Esophagus muscularis mucosa (tissue), 4 donors: ENCODE measurements at places on chromosomes 1 and 21. TPM values are rescaled to one million over a fixed set of nuclear protein-coding genes. Genes with fewer than 3 reads are reported as not detected.

The SLC45A3 gene
- 1.2 TPM for total RNA-seq

The MSH4 gene
- 0.40 TPM for total RNA-seq

The TMPRSS15 gene
- total RNA-seq: not detected

The OR2L3 gene
- total RNA-seq: not detected

The LCE1F gene
- not detected for total RNA-seq

The OR2L8 gene
- not detected for total RNA-seq

The GJA8 gene
- not detected for total RNA-seq

The CRABP2 gene
- total RNA-seq: 3.3 TPM

The RPTN gene
- not detected for total RNA-seq

The MAN1A2 gene
- total RNA-seq: 46.7 TPM

The AP4B1 gene
- 5.9 TPM for total RNA-seq

The PCP4L1 gene
- total RNA-seq: 12.7 TPM

DNA sequence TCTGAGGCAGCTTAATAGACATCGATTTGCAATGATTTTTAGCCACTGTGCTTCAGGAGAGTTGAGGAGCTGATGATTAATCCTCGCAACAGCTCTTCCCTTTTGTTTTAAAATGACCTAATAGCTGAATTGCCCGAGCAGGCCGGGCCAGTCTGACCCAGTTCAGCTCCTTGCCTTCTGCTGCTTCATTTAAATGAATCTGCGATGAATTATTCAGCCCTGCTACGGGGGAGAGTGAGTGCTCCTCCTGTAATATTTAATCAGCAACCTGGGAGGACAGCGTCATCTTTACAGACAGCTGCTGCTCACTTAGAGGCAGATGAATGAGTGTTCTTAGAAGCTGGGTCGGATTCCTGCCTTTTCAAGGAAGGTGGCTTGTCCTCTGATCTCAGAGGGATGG, 325.1 kb downstream of the CAMTA1 start:
- DNase-seq: no peak

- DNase-seq: no peak
Measured at GRCh38 chr1:33057095-33057494, 20.4 kb upstream of the AK2 start.

DNA sequence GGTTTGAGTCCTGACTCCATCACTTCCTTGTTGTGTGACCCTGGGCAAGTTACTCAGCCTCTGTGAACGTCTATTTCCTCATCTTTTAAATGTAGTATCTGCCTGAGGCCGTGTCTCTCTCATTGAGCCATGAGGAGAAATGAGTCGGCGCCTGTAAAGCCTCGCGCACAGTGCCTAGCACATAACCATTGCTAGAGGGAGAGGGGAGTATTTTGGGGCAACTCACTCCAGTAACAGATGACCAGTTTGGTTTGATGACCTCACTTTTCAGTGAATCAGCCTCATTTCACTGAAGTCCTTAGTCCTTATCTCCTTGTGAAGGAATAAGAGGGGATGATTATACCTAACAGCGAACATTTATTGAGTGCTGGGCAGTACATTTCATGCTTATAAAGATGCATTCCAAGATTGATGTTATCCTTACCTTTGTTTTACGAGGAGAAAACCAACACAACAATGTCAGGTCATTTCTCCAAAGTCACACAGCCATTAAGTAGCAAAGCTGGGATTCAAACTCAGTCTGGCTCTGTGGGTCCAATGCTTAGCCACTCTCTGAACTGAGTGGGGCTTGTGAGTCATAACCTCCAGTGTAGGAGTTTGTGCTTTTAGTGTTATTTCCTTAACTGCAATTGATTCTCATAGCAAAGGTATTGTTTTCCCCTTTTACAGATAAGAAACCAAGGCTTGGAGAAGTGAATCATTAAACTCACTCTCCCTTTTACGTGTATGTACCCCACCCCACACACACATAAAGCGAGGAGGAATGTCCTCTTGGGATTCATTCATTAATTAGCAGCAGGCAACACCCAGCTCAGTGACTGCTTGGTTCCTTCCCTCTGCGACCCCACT, 25.9 kb downstream of the KCNC4 start:
- no peak for DNase-seq

GRCh38 chr1:223776075-223776814, 63.9 kb downstream of the CAPN2 start:
- DNase-seq: no peak

- no peak for DNase-seq
Measured at GRCh38 chr1:12064073-12064969, 1.2 kb downstream of the TNFRSF8 start.

DNA sequence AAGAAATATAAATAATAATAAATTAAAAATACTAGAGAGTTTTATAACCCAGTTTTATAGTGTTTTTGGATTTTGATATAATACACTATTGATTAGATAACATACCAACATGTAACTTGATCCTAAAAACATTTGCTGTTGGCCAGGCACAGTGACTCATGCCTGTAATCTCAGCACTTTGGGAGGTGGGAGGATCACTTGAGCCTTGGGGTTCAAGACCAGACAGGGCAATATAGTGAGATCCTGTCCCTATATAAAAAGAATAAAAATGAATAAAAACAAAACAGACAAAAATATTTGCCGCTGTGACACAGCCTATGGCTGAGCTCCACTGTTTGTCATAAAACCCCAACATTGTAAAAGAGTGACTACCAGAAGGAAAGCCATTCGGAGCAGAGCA, 26.1 kb downstream of the VPS13D start:
- DNase-seq: no peak

DNA sequence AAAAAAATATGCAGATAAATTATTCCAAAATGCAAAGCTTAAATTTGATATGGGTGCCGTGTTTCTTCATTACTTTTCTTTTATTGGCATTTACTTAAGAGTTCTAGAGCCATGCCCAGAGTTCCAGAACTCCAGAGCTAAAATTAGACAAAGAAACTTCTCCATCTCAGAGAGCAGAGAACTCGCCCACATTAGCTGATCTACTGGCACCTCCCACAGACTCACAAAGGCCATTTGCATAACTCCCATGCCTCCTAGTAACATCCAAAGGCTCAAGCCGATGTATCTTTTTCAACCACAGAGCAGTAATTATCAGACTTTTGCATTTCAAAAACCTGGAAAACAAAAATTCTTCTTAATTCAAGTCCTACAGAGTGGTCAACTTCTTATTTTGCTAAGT, 323.8 kb upstream of the ST6GALNAC5 start:
- no peak for DNase-seq

DNA sequence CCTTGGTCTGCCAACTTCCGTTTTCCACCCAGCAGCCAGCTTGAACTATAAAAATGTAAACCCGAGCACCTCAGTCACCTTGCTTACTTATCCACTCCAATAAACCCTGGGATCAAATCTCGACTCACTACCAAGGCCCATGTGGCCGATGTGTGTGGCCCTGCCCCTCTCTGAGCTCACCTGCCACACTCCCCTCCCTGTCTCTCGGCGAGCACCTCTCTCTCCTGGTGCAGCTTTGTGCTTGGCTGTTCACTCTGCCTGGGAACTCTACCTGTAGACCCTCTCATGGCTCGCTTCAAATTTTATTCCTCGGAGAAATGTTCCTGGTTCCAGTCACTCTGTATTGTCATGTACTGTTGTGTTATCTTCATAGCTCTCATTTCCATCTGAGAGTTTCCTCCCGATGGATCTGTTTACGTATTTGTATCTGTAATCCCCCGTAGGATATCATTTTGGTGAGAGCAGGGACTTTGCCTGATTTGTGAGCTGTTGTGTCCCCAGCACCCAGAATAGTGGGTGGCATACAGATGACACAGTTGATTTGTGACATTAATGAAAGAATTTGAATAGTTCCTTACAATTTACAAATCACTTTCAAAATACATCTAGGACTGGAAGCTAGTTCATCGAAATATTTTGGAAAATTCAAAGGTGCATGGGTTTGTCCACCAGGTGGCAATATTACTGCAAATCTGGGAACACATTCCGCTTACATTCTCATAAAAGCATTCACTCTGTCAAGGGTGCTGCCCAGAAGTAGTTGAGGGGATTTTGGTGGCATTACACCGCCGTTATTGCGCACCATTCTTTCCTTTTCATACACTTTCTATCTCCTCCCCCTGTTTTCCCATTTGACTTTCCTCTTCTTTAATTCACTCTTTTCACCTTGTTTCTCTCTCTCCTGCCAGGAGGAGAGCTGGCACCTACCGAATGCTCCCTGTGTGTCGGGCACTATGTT, 95.3 kb downstream of the ABCA4 start:
- no peak for DNase-seq

GRCh38 chr1:166929911-166930310, 45.4 kb downstream of the ILDR2 start:
- no peak for DNase-seq

GRCh38 chr1:243620096-243620495, 229.9 kb downstream of the AKT3 start:
- no peak for DNase-seq

- no peak for DNase-seq
Measured at GRCh38 chr1:29322861-29323585, 86.7 kb downstream of the PTPRU start.

GRCh38 chr1:163361123-163361934, 39.6 kb downstream of the NUF2 start:
- no peak for DNase-seq

- no peak for DNase-seq
Measured at GRCh38 chr1:204459706-204460105, 34.9 kb downstream of the PIK3C2B start.

DNA sequence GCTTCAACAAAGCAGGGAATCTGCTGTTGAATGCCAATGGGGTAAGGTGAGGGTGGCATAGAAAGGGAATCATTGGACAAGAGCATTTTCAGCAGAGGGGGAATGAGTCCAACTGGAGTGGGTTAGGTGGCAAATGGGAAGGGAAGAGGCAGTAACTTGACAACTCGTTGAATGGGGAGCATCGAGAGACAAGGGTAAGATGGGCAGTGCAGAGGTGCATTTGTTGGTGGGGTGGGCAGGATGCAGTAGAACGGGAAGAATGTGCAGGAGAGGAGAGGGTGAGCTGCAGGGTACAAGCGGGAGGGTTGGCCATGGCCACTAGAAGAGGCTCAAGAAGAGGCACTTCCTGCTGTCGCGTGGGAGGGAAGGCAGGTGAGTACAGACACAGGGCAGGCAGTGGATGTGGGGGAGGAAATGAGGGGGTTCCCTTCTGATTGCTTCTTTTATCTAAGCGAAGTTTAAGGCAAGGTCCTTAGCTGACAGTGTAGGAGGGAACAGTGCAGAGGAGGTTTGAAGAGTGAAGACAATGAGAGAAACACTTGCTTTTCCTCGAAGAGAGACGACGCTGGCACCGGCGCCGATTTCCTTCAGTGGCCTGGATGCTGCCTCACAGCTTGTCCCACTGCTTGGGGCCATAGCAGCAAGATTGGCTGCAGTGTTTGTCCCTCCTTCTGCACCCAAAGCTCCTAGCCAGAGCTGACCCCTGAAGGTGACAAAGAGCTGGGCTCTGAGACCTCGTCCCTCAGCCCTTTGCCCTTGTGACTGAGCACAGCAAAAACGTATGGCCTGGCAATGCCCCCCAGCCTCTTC, 3.2 kb upstream of the IKBKE start:
- DNase-seq: no peak
